ENCODE measurements at places on chromosomes 3 and 15.

GRCh38 chr15:67403428-67404154 lies 117.3 kb upstream of the C15orf61 start:
- no peak for DNase-seq

GRCh38 chr3:17407576-17407975 lies 334.9 kb downstream of the TBC1D5 start:
- no peak for DNase-seq

DNA sequence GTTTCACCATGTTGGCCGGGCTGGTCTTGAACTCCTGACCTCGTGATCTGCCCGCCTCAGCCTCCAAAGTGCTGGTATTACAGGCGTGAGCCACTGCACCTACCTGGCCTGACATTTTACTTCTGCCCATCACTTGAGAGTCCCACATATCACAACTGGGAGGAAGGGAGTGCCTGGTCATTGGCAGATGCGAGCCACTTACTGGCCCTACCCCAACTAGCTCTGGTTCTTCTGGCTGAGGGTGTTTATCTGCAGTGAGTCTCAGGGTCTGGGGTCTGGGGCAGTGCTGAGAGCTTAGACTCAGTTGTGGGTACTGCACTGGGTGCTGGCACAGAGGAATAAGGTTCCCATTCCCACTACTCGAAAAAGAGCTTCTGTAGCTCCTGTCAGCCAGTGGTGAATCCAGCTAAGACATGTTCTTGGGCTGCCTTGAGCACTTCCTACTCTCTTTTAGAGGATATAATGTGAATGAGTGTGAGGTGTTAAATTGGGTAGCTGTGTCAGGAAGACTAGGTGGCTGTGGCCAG lies 30.2 kb downstream of the DAG1 start:
- DNase-seq = no peak

GRCh38 chr3:133991209-133991608 lies 38.5 kb downstream of the SLCO2A1 start:
- no peak for DNase-seq

DNA sequence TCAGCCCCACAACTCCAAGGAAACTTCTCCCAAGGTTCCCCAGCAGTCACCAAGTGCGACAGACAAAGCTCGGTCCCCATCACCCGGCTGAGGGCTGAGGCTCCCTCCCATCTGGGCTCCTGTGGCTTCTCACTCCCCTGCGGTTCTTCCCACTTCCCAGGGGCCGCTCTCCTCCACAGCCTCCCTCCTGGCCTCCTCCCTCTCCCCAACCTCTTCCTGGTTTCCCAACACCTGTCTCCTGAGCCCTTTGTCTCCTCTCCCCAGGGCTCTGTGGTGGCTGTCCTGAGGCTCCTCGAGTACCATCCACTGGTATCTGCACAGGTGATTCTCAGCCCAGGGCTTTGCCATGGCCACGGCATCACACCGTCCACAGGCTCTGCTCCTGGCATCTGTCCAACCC lies 113.2 kb upstream of the NSMCE3 start:
- DNase-seq = no peak

DNA sequence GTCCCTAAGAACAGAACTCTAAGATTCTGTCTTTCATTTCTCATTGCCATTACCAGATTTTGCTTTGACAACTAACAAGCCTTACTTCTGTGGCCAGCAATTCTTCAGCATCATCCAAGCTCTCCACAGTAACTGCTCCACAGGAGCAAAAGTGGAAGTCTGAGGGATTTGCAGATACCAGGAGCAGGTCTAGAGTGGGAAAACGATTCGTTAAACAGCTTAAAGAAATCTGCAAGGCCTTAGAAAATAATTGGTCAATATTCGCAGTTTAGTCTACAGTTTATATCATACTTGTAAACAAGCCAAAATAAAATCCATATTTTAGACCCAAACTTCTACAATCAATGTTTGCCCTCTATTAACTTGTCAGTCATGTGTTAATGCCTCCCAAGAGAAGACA lies 24.1 kb downstream of the MYH15 start:
- no peak for DNase-seq

DNA sequence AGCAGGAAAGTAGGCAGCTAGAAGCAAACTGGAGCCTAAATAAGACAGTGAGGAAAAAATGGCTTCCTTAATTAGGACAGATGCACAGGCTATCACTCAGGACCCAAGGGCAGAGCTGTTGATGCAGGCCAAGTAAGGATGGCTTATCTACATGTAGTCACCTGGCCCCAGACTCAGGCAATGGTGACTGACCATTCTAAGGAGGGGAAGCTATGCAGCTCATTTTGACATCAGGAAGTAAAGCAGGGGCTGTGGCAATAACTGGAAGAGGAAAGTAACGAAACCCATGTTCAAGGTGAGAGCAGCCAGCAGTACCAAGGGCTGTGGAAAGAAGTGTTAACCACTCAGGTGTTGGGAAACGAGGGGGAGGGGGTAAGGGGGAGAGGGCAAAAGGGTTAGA lies 16.2 kb downstream of the ACAD11 start:
- no peak for DNase-seq

GRCh38 chr3:8204853-8205650 lies 296.6 kb upstream of the LMCD1 start:
- DNase-seq = no peak

DNA sequence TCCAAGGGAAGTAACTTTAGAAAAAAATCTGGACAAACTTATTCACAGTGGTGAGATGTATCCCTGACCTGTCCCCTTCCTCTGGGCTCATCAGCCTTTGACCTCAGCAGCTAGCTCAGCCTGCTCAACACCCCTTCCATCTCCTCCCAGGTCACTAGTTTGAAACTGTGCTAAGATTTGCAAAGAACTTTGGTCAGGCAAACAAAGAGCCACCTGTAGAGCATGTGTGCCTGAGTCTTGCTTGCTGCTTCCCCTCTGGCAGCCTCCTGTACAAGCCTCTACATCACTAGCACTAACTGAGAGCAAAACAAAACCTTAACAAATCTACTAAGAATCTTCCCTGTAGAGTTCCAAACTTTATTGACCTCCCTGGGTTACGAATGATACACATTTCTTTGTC lies 43.9 kb downstream of the NR1I2 start:
- no peak for DNase-seq

DNA sequence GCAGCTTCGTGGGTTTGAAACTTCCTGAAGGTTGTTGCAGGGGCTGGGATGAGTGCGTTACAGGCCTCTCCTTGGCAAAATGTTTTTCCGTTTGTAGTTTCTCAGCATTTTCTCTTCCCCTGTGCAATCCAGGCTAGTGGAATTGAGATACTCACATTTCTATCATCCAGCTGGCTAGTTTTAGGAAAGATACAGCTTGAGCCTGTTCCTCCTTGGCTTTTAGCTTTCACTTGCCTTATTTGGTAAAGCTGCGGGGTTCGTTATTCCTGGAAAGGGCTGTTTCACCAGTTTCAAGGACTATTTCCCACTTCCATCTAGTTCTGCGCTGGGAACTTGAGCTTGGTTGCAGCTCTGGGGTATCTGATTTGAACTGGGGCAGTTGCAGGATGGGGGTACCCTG lies 90.3 kb downstream of the ITPR1 start:
- no peak for DNase-seq

GRCh38 chr3:126343649-126344035 lies 13.6 kb downstream of the KLF15 start:
- no peak for DNase-seq

- no peak for DNase-seq
Observed at GRCh38 chr15:50828610-50829206, 63.2 kb upstream of the SPPL2A start.

GRCh38 chr15:25481208-25481859 lies 42.5 kb upstream of the UBE3A start:
- DNase-seq = no peak

GRCh38 chr15:51044037-51044727 lies 50.5 kb downstream of the TNFAIP8L3 start:
- DNase-seq = no peak

GRCh38 chr15:71153823-71154524 lies 38.7 kb downstream of the THSD4 start:
- DNase-seq = no peak

DNA sequence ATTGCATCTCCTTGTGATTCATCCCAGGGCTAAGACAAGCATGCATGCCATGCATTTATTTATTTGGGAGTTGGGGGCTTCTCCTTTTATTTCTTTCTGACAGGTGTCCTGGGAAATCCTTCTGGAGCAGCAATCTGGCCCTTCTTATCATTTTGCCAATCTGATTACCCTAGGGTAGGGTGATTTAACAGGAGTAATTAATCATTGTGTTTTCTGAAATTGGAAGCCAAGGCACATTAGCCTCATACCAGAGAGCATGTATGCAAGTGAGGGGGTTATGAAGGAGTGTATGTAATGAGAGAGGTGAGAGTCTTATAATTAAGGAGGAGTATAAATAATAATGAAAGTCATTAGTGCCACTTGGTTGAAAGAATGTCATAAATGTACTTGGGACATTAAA lies 37.4 kb upstream of the ARPP21 start:
- DNase-seq = no peak

GRCh38 chr3:148146947-148147826 lies 550.5 kb upstream of the AGTR1 start:
- DNase-seq = no peak

- DNase-seq = no peak
Observed at GRCh38 chr3:196624907-196625306, 14.6 kb upstream of the NRROS start.

DNA sequence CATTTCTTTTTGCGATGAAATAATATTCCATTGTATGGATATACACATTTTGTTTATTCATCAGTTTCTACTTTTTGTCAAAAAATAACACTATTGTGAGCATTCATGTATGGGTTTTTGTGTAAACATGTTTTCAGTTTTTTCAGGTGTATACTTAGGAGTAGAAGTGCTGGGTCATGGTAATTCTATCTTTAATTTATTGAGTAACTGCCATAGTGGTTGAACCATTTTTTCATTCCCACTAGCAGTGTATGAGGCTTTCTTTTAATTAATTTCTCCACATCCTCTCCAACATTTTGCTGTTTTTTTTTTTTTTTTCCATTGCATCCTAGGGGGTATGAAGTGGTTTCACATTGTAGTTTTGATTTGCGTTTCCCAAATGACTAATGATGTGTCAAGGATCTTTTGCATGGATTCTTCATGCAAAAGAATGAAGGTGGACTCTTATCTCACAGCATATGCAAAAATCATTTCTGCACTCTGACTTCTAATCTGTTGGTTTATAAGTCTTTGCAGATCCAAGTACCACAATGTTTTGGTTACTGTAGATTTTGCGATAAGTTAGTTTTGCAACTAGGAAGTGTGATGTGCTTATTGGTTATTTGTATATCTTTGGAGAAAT lies 12.6 kb downstream of the ATP2C1 start:
- no peak for DNase-seq

DNA sequence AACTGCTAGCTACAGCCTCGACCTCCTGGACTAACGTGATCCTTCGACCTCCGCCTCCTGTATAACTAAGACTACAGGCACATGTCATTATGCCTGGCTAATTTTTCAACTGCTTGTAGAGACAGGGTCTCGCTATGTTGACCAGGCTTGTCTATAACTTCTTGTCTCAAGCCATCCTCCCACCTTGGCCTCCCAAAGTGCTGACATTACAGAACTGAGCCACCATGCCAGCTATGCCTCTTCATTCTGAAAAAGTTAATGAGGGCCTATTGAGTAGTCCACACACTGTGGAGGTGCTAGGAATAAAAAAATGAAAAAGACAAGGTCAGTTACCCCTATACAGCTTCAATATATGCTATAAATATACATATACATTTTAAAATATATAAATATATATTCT lies 18.3 kb upstream of the EPHA6 start:
- DNase-seq = no peak

- DNase-seq = no peak
Observed at GRCh38 chr15:46297766-46298165, 662.9 kb downstream of the SQOR start.

DNA sequence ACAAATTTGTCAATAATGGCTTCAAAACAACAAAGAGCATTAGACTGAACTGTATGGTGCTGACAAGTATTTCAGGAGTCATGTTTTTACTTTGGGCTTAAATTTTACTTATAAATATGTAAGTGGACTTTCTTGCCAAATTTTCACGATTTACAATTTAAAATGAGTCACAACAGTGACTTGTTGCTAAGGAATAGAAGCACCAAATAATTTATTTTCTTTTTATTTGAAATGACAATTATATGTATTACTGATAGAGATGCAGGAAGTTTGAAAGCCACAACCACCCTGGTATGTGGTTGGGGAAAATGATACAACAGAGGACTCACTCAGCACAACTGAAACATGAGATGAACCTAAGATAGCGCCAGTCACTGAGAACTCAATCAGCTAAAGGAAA lies 90.3 kb downstream of the FMN1 start:
- DNase-seq = peak; percentile 37

DNA sequence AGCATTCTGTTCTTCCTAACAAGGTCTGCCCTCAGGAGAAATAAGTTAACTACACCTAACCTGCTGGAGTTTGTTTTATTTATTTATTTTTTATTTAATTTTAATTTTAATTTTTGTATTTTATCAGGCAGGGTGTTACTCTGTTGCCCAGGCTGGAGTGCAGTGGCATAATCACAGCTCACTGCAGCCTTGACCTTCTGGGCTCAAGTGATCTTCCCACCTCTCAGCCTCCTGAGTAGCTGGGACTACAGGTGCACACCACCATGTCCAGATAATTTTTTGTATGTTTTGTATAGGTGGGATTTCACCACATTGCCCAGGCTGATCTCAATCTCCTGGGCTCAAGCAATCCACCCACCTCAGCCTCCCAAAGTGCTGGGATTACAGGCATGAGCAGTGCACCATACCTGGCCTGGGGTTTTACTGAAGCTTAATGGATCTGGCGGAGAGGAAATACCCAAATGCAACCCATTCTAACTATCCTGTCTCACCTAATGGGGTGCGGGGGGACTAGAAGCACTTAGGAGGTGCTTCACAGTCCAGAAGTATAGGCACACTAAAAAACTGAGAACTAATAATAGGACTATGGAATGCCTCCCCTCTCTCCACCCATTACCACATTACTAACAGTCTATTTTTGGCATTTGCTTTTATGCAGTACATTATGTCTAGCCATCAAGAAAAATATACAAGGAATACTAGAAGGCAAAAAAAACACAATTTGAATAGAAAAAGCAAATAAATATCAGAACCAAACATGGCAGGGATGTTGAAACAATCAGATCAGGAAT lies 61.4 kb downstream of the TTBK2 start:
- no peak for DNase-seq

DNA sequence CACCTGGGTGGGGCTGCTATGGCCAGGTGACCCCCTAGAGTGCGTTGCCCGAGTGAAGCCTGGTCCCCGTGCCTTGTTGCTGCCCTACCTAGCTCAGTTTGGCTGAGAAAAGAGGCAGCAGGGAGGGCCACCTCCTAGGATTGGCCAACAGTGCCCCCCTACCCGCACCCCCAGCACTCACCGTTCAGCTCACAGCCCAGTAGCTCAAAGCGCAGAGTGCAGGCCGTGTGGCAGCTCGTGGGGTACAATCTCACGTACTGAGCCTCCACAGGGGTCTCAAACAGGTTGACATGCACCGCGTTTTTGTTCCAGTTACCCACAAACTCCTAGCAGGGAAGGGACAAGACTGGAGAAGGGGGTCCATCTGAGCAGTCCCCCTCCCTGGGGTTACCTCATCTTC lies 7.6 kb downstream of the MFGE8 start:
- DNase-seq = no peak

DNA sequence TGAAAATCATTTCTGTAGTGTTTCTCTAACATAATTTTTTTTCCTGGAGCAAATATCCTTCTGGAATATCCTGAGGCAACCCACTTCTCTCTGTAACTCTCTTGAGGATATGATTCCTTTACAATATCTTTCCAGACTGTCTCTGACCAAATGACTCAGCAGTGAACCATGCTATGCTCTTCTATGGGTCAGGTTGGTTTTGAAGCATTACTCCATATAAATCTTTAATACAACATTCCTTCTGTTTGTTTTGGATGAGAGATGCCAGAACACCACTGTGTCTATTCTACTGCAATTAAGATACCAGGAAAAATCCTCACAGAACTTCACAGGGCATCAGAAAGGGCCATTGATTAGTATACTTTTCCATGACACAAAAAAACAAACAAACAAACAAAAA lies 626.4 kb upstream of the ZNF385D start:
- DNase-seq = no peak
